ENCODE measurements at places on chromosomes 12 and 14.

DNA sequence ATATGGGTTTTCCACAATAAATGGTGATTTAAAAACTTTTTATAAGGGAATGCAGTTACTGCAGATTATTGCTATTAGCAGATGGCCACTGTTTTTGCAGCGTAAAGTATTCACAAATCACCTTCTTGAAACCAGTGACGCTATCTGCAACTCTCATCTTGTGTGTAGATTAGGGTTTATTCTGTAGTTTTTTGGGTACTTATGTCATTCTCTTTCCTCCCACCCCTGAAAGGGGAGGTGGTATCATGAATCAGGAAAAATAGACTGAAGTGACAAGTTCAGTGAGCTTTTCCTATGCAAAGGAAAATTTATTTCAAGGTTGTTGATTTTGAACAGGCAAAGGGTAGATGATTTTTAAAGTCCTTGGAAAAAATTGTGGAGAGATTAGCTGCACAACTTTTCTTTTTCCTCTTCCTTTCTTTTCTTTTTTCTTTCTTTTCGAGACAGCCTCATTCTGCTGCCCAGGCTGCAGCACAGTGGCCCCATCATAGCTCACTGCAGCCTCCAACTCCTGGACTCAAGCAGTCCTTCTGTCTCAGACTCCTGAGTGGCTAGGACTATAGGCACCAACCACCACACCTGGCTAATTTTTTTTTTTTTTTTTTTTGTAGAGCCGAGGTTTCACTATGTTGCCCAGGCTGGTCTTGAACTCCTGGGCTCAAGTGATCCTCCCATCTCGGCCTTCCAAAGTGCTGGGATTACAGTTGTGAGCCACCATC is 1.6 kb downstream of the FRS2 start:
- no peak for DNase-seq

DNA sequence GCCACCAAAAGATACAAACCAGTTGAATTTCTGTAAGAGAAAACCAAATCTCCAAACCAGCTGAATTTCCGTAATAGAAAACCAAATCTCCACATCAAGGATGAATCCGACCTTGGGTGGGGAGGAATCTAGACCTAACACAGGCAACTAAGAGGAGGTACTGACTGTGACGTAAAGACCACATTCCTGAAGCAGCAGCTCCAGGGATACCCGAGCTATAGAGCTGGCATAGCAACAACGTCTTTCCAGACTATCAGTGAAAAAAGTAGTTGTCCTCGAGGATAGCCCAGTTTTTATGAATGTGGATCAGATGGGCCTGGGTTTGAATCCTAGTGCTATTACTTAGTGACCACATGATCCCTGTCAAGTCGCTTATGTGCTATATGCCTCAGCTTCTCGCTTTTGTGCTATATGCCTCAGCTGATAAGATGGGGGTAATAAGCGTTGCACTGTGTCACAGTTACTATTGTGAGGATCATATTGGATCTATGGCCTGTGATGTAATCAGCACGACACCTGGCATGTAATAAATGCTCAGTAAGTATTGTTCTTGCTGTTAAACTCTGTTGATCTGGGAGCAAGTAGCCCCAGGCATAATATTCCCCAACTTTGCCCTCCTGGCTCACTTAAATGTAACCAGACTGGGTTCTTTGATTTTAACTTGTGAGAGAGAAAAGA is 113.8 kb downstream of the EGLN3 start:
- no peak for DNase-seq

- no peak for DNase-seq
Observed at GRCh38 chr12:94795520-94795919, 145.2 kb upstream of the TMCC3 start.

DNA sequence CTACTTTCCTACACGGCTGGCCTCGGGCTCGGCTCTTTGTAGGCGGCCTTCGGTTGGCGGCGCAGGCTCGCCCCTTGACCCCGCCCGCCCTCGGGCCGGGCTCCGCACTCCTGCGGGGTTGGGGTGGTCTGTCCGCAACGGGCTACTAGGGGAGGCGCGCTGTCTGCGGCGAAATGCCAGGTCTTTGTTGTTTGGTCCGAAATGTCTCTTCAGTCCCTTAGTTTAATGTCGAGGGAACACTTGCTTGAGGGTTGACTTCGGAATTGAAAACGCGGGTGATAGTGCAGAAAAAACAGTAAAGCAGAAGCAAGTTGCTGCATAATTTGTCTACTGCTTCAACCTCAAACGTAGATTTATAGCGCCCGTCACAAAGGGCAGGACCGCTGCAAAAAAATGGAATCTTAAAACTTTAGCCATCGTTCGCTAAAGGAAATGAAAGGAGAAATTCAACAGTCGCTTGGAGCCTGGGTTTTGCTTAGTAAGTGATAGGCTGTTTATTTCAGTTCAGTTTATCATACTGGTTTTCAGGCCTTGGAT is 390 bp downstream of the JKAMP start:
- DNase-seq: no peak

DNA sequence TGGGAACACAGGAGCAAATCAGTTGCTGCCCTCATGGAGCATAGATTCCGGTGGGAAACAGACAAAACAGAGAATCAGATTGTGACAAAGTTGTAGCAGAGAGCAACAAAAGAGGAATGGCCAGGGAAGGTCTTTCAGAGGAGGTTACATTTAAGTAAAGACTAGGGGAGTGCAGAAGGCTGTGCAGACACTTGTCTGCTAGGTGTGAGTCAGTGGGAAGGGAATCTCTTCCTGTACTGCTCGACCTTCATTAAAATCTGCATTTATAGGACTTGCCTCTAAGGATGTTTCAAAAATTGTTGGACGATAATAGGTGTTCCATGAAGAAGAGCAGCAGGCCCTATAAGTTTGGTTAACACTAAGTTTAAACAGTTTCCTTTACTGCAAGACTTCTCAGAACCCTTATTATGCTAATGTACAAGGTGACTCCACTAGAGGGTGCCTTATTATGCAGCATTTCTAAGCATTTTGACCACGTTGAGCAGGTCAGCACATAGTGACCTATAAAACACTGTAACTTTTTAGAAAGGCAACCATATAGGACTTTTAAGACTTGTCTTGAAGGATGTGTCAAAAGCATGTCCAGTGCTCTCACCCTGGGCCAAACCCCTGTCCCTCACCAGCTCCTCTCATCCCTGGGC is 91.8 kb upstream of the RIC8B start:
- DNase-seq: no peak

DNA sequence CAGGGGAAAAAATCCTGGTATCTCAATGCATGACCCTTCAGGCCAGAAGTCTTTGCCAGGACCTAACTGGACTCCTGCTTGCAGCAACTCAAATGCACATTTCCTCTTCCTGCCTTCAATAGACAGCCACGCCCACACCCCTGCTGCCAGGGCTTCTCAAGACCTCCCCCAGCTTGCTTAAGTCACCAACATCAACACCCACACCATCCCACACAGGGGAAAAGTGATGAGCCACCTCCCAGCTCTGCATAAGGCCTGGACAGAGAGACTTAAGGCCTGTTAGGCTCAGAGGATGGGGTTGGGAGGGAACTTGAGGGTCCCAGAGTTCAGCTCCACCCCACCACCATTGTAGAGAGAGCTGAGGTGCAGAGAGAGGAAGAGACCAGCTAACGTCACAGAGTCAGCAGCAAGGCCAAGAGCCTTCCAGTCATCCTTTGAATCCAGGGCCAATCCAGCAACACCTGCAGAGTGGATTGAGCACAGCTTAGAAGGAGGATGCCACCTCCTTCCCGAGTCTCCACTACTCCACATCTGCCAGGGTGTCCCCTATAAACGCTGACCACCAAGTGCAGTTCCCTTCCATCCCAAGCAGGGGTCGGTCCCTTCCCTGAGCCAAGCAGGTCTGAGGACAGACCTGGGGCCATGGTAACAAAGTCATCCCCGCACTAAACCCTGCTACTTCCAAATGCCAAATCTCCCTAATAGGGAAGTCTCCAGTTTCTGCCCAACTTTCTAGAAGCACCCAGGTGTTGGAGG is 50.0 kb downstream of the KDM2B start:
- peak; percentile 79 for DNase-seq

DNA sequence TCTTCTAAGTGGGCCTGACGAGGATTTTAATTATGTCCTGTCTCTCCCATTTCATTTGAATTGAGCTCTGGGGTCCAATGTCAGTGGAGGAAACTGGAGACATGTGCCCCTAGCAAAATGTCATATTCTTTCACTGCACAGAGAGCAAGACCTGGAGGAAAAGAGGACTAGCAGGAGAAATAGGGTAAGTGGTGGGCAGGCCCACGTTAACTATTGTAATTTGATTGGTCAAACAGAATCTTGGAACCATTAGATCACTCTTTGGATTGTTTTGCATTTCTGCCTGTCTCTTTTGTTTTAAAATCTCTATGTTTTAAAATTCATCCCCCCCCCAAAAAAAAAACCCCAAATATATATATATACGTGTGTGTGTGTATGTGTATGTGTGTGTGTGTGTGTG is 113.9 kb upstream of the PELI2 start:
- DNase-seq: no peak

- peak; percentile 83 for DNase-seq
Observed at GRCh38 chr12:48977290-48978281, 536 bp upstream of the WNT1 start.

DNA sequence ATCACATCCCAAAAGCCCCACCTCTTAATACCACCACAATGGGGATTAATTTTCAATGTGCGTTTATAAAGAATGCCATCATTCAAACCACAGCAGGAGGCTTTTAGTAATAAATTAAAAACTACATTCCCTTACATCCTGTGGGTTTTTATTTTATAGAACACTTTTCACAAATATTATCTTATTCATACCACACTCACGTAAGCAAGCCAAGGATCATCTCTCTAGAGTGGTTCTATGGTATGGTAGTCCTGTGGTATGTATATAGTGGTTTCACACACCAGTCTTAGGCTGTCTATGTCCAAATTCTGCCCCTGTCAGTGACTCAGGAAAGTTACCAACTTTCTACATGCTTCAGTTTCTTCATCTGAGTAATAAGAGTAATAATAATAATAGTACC is 100.2 kb downstream of the GALC start:
- DNase-seq: no peak

DNA sequence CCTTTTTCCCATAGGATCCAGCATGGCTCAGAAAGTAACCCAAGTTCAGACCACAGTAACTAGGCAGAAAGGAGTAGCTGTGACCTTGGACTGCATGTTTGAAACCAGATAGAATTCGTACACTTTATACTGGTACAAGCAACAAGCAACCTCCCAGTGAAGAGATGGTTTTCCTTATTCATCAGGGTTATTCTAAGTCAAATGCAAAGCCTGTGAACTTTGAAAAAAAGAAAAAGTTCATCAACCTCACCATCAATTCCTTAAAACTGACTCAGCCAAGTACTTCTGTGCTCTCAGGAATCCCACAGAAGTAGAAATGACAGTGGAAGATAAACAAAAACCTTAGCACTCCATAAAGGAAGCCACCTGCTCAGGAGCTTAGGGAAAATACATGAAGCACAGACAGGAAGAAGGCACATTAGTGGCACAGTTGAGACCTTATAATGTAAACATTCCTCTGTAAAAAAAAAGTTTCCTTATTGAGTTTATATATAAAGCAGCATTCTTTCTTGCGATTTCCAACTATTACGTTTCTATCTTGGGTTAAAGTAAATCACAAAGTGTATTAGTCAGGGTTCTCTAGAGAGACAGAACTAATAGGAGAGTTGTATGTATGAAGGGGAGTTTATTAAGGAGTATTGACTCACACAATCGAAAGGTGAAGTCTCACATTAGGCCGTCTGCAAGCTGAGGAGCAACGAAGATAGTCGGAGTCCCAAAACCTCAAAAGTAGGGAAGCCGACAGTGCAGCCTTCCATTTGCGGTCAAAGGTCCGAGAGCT is 398.4 kb downstream of the DAD1 start:
- no peak for DNase-seq

DNA sequence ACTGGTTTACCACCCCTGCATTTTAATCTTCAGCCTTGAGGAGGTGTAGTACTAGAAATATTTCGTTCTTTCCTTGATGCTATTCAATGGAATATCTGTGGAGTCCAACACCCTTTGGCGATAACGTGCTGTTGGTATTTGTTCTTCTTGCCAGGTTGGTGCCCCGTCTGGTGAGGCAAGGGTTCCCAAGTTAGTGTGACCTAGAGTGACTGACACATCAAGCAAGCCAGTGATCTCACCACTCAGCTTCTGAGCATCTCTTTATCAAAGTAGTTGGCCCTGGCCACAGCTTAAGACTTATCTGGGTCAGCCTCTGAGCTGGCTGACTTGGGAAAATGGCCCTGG is 60.2 kb downstream of the PLXNC1 start:
- peak; percentile 45 for DNase-seq

DNA sequence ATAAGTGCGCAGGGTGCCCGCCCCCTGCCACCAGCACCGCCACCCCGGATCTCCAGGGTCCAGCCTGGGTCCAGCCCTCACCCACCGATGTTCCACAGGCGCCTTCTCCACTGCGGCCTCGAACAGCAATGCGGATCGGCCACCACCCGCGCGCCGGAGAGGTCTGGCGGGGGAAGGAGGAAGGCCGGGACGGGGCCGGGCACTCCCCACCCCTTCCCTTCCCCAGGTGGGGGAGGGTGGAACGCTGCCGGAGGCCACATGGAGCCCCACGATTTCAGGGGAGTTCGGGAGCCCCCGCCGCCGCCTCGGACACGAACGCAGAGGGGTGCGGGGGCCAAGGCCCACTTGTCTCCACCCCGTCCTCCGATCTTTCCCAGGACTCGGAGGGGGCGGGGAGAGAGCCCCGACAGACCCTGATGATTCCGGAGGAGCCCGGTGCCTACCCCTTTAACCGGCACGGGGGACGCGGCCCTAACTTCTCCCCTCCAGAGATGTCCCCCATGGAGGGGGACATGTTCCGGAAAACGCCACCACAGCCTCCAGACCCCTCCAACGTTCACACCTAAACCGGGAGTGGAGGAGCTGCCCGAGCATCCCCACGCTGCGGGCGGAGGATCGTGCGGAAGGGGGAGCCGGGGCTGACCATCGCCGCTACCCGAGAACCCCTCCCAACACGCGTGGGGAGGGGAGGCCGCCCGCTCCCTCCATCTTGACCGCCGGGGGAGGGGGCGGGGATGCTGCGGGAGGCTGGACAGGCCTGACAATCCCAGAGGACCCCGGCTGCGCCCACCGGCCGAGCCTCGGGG is 1.1 kb downstream of the ATXN2 start:
- DNase-seq: peak; percentile 33

- peak; percentile 64 for DNase-seq
Observed at GRCh38 chr14:68978172-68978911, 760 bp downstream of the ACTN1 start.

DNA sequence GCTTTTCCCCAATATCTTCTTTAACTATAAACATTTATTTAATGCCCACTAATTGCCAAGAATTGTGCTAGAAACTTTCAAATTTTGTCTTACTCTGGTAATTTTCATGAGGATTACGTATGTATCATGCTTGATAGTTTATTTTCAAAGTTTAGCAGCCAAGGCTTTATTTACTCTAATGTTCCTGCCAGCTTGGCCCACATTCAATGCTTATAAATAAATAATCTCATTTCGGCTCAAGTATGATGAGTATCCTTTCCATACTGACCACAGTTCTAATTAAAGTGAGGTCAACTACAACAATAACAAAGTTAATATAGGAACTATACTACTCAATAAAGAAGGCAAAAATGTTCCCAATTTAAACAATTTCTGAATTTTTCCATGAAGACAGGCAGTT is 259.2 kb downstream of the MED13L start:
- no peak for DNase-seq
